HAP-1 (cell line): ENCODE measurements at places on chromosomes 2 and 18.

DNA sequence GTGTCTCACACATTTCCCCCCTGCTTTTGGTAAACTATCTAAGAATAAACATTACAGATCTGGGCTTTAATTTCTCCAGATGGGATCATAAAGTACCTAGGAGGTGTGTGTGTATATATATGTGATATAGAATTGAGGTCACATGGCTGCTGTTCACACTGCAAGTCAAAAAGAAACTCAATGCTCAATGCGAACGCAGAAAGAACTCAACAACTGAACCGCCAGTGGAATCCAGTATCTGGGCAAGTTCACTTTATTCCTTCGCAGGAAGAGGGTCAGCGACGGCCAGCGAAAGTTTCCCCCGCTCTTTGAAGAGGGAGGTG, 17.7 kb downstream of the POU3F3 start:
- no peak for DNase-seq

DNA sequence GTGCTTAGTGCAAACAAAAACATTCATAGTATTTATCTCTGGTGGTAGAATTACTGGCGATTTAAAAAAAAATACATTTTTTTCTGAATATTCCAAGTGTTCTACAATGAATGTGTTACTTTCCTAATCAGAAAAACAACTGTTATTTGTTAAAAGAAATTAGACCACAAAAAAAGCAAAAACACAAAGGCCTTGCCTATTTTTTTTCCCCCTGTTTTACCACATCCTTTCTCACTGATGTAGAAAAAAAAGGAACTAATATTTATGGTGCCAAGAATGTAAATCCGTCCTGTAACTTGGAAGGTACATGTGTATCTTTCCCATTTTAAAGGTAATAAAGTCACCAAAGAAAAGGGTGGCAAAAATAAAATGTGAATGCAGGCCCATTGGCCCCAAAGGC, 28.4 kb upstream of the MGAT4A start:
- DNase-seq, result no peak

DNA sequence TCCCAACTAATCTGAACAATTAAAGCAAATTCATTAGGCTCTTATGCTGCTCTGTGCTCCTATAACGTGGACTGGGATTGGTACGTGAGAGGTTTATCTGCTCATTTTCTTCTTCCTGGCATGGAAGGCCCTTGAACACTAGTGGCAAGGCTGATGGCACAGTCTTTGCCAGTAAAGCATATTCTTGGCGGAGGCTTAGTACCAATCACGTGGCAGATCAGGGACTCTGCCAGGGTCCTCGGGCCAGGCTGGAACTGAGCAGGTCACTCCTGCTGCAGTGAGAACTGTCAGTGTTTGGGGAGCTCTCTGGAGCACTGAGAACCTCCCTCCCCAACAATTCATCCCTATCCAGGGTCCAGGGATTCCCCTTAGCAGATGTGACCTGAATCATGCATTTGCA, 3.7 kb upstream of the ALPK2 start:
- no peak for DNase-seq

DNA sequence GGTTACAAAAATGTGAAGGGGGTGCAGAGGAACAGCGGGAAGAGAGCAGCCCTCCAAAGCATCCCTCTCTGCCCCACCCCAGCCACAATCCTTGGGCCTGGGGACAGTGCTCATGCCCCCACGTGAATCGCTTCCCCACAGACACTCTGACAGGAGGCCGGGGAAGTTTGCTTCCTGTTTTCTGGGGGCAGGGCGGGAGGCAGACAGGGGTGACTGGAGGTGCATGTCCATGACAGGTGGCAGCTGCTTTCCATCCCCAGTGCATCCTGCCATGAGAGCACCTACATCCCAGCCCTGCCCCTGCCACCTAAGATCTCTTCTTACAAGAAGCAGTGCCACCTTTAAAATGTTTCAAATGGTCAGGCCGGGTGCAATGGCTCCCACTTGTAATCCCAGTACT, 47.2 kb upstream of the UBE2F start:
- no peak for DNase-seq

GRCh38 chr2:105655244-105655643, 89.5 kb upstream of the NCK2 start:
- no peak for DNase-seq

- no peak for DNase-seq
Measured at GRCh38 chr2:233408366-233409285, 54.3 kb downstream of the DGKD start.

DNA sequence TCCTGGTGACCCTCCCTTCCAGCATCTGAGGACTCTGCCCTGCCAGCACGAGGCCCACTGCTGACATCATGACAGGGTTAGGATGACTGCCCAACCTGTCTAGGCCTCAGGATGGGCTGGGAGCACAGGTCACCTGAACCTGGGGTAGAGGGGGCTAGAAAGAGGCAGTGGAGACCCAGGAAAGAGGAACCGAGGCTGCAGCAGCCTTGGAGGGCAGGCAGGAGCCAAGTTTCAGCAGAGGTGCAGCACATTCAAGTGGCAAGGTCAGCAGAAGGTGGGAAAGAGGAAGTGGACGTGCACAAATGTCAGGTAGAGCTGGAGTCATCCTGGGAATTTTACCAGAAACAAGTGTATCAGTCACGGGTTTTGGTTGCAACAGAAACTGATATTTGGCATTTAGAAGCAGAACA, 13.6 kb upstream of the RAB10 start:
- DNase-seq, result no peak

GRCh38 chr2:1140389-1141003, 189.8 kb downstream of the SNTG2 start:
- peak; percentile 3 for DNase-seq

DNA sequence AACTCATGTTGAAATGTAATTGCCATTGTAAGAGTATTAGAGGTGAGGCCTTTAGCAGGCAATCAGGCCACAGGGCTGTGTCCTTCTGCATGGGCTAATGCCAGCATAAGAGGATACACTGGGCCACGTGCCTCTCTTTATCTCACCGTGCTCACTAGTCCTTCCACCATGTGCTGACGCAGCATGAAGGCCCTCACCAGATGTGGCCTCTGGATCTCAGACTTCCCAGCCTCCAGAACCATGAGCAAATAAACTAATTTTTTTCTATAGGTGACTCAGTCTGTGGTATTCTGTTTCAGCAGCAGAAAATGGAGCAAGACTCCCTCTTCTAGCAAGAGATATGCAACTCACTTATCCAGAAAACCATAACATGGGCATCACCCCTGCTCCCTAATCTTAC, 149.7 kb upstream of the ZNF236 start:
- no peak for DNase-seq

GRCh38 chr2:148614014-148614321, 30.6 kb upstream of the EPC2 start:
- DNase-seq, result peak; percentile 38

- no peak for DNase-seq
Measured at GRCh38 chr2:46392561-46393346, 86.6 kb upstream of the TMEM247 start.

DNA sequence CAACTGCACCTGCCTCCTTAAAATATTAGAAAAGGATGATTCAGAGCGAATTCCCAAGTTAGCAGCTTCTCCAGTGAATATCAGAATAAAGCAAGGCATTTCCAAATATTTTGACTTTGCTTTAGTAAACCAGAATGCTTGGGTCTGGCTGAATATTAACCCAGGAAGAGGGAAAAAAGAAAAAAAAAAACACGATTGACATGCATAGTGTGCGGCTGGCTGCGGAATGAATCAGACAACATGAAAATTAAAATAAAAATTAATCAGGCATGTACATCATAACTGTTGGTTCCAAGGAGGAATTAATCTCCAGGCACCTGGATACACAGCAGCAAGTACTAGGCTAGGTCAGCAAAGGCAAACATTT, 105.8 kb upstream of the NCKAP5 start:
- DNase-seq, result no peak

DNA sequence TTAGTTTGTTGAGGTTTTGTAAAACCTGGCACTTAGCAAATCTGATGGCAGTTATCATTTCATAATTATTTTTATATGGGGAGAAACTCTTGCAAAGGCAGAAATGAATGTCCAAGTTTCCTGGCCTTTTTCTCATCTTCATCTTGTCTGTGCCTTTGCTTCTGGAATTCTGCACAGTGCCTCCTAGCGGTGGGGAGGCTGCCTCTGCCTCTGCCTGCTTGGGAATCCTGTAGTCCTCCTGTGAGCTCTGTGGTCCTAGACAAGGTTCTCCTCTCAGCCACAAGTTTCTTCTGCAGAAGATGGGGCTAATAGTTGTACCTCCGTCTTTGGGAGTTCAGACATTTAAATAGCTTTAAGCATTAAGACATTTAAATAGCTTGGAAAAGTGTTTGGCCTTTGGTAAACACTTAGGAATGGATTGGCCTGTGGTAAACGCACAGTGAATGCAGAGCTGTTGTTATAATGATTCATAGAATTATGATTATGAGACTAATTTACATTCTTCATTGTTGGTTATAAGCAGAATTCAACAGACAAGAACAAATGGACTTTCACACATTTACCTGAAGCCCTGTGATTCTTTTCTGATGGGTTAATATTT, 101.2 kb downstream of the ZNF236 start:
- peak; percentile 73 for DNase-seq

- no peak for DNase-seq
Measured at GRCh38 chr2:33135645-33136044, 188.9 kb downstream of the LTBP1 start.

GRCh38 chr2:24026233-24026632, 16.3 kb downstream of the MFSD2B start:
- peak; percentile 74 for DNase-seq

GRCh38 chr2:98461498-98462049, 16.9 kb downstream of the INPP4A start:
- DNase-seq, result no peak

DNA sequence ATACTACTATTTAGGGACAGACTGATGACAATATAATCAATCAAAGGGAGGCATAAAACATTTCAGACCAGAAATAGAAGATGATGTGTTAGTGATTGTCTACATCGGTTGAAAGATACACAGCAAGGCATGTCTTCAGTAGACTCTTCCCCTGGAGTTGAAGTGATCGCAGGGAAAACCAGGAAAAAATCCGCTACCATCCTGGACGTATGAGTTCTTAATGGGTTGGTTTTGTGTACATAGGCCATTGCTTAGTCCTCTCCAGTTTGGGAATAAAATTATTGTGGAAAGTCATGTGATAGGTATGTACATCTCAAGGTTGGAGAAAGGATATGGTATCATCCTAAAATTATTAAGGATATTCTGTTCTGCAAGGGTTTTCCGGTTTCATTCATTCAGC, 4.3 kb downstream of the APCDD1 start:
- no peak for DNase-seq

DNA sequence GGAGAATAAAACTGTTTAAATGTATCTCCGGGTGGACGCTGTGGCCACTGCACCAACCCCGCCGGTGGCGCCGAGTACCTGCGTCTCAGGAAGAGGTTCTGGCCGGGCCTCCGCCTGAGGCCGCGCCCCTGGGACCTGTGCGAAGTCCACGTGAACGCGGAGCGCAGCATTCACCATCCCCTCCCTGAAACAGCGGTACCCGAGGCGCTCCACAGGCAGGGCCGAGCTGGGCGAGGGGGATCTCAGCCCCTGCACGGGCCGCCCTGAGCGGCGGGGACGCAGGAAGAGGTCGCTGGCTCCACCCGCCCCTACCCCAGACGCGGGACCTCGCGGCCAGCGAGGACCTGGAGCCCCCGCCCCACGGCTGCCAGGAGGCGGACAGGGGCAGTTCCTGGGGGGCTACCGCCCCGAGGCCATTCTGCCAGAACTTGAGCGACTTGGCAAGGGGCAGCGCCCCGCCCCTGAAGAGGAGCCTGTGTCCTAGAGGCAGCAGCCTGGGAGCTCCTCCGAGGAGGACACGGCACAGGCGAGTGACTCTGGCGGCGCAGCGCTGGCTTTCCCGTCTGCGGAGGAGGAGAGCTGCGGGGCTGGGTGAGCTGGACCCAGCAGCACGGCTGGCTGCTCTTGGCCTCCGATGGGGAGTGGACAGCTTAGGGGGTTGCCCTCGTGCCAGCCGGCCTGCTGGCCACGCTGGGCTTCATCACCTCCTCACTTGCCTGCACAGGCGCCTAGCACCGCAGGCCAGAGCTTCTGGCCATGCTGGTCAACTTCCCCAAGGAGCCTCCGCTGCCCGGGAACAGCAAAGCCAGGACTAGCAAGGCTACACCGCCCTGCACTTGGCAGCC, 9.7 kb upstream of the TEKT4 start:
- no peak for DNase-seq

- no peak for DNase-seq
Measured at GRCh38 chr2:88967844-88968243, 276.4 kb downstream of the RPIA start.

DNA sequence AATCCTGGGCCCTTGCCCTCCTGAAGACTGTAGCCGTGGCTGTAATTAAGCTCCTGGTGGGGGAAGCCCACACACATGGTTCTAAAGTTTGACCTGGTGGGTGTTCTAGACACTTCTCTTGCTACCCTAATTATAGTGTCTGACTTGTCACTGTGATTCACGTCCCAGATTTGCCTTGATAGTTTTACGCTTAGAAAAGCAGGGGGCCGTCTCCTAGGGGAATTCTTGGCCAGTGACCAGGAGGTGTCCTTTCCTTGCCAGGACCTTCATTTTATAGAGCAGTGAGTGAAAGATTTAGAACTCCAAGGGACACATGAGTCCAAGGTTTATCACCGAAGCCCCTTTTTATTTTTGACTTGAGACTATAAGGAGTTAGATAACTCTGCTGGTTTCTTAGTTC, 9.0 kb downstream of the TMEM214 start:
- DNase-seq, result no peak

DNA sequence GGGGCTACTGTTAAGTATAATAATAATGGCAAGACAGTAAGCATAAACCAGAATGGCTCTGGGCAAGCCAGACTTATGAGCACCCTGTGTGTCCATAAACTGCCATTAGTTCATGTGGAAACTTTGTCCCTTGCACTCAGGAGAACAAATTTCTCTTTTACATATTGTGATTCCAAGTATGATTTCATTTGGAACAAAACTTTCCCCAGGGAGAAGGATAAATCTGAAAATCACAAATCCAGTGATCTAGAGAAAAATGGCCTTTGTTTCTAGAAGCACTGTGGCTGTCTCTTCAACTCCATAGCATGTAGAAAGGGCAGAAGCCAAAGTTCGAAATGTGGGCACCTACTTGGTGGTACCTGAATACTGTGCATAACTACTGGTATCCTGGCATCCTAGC, 823.7 kb upstream of the SOX11 start:
- DNase-seq, result no peak

DNA sequence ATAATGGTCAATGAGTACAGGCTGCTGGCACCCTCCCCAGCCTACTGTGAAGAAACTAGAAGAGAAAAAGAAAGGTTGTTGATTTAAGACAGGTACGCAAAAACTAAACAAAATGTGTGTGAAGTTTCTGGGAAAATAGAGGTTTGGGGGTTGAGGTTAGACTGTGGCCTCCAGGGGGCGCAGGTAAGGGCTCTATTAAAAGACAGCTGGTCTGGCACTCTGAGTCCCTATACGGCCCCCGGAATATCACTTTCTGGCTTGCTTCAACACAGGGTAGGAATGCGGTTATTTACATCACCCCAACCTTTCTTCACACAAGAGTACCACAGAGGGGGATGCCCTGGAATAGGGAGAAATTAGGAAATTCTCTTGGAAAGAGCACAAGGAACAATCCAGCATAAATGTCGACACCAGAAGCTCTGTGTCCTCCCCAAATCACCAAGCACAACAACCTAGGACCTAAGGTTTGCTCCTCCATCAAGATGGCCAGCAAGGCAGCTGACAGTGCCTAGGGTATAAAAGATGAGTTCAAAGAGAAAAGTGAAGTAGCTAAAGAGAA, 480.8 kb upstream of the KLHL29 start:
- DNase-seq, result no peak
